Liver (tissue), 10 donors: ENCODE measurements at places on chromosomes 11 and 22. TPM values are rescaled to one million over a fixed set of nuclear protein-coding genes. Genes with fewer than 3 reads are reported as not detected.

Gene SLC22A25
- 13.3 TPM for polyA plus RNA-seq

Gene OR4A16
- not detected for polyA plus RNA-seq

DNA sequence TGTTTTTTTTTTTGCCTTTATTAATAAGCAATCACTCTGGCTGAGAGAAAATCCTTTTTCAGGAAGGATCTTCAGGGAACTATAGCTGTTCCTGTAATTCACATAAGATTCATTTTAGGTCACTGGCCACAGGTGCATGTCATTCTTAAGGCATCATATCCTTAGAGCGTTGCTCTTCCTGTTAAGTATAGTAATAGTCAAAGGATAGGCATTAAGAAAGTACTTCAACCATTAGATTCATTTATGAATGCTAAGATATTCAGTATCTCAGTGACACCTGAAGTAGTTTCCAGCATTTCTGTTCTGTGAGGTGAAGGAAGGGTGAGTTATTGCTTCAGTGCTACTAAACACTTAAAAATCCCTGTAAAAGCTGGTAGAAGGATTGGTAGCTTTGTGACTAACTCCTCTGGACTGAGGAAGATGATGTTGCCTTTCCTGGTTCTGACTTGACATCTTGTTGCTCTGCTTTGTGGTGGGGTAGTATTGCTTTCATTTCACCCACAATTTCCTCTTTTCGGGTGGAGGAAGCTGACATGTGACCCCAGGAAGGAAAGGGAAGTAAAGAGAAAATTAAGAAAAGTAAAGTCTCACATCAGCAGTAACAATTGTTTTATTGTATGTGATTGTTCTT is 34.7 kb downstream of the RNF169 start:
- DNase-seq = no peak
- H3K4me3 ChIP-seq = no peak overlapping the region
- H3K27me3 ChIP-seq = no peaks in the 10 kb centered on the region
- H3K4me1 ChIP-seq = no peaks in the 10 kb centered on the region

DNA sequence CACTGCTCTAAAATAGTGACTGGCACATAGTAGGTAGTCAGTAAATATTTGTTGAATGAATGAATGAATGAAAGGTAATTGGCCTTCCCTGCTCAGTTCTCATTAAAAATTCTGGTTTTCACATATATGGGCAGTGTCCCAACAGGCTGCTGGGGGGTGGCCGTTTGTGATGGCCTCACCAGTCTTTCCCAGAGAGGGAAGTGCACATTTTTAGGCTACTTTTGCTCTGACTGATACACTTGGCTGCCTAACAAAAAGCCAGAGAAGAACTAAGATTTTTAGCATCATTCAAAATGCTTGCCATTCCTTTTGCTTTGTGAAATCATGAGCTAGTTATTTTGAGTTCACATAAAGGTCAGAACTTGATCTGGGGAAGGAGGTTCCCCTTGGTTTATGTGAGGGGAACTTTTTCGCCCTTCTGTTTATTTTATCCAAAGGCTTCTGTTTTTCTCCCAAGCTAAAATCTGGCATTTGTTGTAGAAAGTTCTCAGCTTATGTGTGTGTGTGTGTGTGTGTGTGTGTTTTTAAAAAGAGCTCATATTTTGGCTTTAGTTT is 83.1 kb downstream of the PTPRJ start:
- peaks cover 7% of the 10 kb centered on the region for H3K4me1 ChIP-seq
- H3K4me3 ChIP-seq = no peak overlapping the region
- H3K27ac ChIP-seq = no peak overlapping the region
- DNase-seq = no peak
- H3K36me3 ChIP-seq = no peaks in the 10 kb centered on the region

DNA sequence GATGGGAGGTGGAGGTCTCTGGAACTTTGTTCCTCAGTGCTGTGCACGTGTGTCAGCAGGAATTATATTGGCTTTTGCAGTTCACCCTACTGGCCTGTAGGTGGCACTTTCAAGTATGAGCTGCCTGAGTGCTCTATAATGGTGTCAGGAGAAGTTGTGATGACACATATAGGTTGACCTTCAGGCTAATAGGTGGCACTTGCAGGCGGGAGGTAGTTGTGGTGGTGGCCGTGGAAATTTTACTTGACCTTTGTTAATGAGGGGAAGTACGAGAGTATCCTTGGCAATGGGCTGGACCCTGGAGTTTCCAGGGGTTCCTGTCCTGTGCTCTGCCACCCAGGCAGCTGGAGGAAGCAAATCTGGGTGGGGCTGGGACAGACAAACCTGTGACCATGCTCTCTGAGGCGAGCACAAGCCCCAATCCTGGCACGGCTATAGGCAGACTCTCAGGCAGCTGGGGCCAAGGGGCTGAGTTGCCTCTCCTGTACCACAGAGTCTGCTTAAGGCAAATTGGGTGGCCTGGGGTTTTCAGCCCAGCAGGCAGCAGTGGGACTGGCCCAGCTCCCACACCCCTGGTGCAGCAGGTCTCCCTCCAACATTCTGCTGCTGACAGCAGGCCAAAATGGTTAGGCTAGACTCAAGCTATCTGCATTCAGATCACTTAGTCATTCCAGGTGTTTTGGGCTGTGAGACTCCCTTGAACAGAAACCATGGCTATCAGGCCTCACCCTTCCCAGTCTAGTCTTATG is 147.5 kb upstream of the CTSC start:
- H3K4me3 ChIP-seq = no peak overlapping the region
- H3K27me3 ChIP-seq = no peaks in the 10 kb centered on the region
- DNase-seq = no peak
- no peak overlapping the region for H3K27ac ChIP-seq
- no peaks in the 10 kb centered on the region for H3K4me1 ChIP-seq
- H3K36me3 ChIP-seq = no peaks in the 10 kb centered on the region

DNA sequence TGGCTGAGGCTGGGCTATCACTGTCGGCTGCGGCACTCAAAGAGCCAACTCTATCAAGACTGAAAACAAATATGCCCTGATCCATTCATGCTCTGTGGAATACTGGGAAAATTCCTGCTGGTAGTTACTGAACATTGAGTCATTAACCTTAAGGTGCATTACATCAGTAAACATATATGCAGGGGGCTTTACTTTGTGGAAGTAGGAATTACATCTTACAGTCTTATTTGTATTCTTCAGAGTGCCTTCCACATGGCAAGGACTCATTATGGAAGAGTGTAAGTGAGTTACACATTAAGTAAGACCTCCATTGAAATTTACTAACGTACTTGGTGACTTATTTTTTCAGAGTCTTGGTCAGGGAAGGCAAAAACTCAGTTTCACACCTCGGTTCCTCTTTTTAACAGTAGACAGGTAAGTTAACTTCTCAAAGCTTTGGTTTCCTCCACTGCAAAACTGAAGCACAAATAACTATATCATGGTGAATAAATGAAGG is 4.5 kb downstream of the OR5B21 start:
- no peaks in the 10 kb centered on the region for H3K36me3 ChIP-seq
- H3K27me3 ChIP-seq = no peaks in the 10 kb centered on the region
- DNase-seq = no peak
- H3K4me1 ChIP-seq = no peaks in the 10 kb centered on the region
- H3K27ac ChIP-seq = no peak overlapping the region

Gene VSIG10L2
- not detected for polyA plus RNA-seq

- H3K36me3 ChIP-seq = peaks cover 2% of the 10 kb centered on the region
- no peak overlapping the region for H3K27ac ChIP-seq
- no peak for DNase-seq
- no peak overlapping the region for H3K4me3 ChIP-seq
- H3K27me3 ChIP-seq = no peaks in the 10 kb centered on the region
- no peaks in the 10 kb centered on the region for H3K4me1 ChIP-seq
Observed at GRCh38 chr11:18075444-18075843, 29.4 kb upstream of the TPH1 start.

DNA sequence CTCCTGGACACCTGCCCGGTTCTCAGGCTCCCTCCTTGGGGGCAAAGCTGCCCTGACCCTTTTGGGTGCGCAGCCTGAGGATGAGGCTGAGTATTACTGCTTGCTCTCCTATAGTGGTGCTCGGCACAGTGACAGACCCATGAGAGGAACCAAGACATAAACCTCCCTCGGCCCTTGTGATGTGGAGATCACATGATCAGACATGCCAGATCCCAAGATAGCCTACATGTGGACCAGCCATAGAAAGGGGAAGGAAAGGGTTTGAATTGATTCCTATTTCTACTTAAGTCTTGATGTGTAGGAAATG is 125.3 kb downstream of the VPREB1 start:
- no peaks in the 10 kb centered on the region for H3K4me1 ChIP-seq
- no peak for DNase-seq
- H3K36me3 ChIP-seq = no peaks in the 10 kb centered on the region
- H3K27ac ChIP-seq = no peak overlapping the region
